Endothelial cell of umbilical vein (primary cell): ENCODE measurements at places on chromosomes 13 and 19. TPM values are rescaled to one million over a fixed set of nuclear protein-coding genes. Genes with fewer than 3 reads are reported as not detected.

GRCh38 chr13:40191186-40191980, 475.1 kb downstream of the FOXO1 start:
- no peak for DNase-seq

DNA sequence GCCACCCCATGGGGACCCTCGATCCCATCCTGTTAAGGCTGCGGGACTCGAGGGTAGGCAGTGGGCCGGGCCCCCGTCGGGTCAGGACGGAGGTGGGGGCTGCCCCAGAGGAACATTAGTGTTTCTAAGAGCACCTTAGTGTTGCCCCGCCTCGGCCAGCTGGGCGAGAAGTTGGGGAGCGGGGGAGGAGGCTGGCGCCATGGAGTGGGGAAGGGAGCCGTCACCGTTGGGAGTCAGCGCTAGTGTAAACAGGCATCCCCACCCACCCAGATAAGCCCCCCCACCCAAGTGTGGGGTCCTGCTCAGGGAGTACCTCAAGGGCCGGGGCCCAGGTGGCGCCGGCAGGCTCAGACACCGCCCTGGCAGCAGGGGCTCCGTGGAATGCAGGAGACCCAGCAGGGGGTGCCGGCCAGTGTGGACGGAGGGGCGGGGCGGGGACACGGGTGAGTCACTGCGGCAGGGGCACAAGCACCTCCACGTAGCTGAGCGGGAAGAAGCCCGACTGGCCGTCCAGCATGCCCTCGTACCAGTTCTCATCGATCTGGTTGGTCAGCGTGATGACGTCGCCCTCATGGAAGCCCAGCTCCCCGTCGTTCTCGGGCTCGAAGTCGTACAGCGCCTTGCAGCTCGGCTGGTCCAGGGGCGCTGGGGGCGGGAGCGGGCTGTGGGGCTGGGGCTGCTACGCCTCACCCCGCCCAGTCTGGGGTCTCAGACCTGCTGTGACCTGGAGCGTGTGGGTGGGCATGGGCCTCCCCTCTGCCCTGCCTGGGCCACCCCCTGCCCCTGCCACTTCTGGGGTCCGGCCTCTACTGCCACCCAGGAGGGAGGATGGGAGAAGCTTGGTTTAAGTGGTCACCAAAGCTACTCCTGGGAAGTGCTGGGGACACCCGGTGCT, 18.0 kb downstream of the MPND start:
- no peak for DNase-seq

DNA sequence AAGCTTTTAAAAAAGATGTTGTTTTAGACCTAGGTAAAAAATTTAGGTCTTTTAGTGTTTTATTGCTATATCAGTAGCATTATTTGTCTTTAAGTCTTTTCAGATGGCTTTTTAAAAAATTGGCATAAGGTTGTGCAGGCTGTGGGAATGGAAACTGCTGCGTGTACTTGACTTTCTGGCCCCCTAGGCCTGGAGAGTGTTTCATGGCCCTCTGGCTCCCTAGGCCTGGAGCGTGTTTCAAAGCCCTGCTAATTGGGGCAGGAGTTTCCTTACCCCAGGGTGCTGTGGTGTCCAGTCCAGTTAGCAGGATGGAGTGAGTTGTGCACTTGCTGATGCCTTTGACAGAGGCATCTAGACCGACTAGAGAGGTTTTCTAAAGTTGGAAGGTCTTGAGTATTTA, 23.8 kb downstream of the PRAM1 start:
- no peak for DNase-seq

DNA sequence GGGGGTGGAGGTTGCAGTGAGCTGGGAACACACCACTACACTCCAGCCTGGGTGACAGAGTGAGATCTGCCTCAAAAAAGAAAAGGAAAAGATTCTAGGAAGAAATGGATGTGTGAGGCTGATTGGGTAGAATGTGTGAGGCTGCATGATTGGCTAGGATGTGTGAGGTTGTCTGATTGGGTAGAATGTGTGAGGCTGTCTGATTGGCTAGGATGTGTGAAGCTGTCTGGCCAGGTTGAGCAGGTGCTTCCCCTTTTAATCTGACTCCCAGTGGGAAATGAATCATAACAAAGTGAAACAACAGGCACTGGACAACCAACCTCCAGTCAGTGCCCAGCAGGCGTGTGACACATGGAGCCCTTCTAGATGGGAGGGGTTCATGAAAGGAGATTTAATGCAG, 14.7 kb downstream of the C13orf46 start:
- DNase-seq = peak; percentile 90

DNA sequence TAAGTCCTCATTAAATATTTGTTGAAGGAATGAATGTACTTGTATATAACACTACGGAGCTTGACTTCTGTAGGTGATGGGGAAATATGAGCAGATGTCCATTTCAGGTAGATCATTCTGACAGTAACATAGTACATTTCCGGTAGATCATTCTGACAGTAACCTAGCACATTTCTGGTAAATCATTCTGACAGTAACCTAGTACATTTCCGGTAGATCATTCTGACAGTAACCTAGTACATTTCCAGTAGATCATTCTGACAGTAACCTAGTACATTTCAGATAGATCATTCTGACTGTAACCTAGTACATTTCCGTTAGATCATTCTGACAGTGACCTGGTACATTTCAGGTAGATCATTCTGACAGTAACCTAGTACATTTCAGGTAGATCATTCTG, 2.5 kb downstream of the PHF11 start:
- no peak for DNase-seq

ACTN4 gene
- 693 and 748 TPM in 2 replicates for total RNA-seq

ZNF808 gene
- total RNA-seq = 13.6 and 15.2 TPM in 2 replicates

DNA sequence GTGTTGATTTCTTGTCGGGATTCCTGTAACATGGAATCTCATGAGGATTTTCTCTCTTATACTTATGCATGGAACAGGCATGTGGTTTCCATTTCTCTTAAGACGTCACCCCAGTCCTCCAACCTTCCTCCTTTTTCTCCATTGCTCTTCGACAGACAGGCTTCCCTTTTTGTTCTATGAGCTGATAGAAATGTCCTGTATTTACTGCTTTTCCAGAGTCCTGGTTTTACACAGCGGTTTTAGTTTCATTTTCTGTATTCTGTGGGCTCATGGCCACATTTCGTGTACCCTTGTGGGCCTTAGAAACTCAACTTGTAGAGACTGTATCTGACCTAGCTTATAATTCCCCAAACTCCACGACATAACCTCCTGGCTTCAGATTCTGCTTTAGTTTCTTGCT, 113.1 kb downstream of the PAN3 start:
- no peak for DNase-seq

GRCh38 chr13:27455331-27455855, 5.0 kb upstream of the MTIF3 start:
- no peak for DNase-seq

LGALS7B gene
- total RNA-seq = not detected in 2 replicates

ZNF616 gene
- 8.7 and 9.1 TPM in 2 replicates for total RNA-seq

DNA sequence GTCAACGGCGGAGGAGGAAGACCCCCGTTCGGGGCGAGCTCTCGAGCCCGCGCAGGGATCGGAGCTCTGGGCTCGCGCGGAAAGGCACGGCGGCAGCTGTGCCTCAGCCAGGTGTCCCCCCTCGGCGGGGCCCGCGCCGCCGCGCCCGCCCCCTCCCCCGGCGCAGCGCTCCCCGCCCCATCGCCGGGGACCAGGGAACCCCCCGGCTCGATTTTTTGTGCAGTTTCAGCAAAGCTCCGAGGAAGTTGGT, 110.0 kb downstream of the KCNRG start:
- DNase-seq = no peak

GRCh38 chr13:26881154-26881553, 120.6 kb upstream of the GPR12 start:
- DNase-seq = no peak

IPO5 gene
- 159 and 183 TPM in 2 replicates for total RNA-seq

DNA sequence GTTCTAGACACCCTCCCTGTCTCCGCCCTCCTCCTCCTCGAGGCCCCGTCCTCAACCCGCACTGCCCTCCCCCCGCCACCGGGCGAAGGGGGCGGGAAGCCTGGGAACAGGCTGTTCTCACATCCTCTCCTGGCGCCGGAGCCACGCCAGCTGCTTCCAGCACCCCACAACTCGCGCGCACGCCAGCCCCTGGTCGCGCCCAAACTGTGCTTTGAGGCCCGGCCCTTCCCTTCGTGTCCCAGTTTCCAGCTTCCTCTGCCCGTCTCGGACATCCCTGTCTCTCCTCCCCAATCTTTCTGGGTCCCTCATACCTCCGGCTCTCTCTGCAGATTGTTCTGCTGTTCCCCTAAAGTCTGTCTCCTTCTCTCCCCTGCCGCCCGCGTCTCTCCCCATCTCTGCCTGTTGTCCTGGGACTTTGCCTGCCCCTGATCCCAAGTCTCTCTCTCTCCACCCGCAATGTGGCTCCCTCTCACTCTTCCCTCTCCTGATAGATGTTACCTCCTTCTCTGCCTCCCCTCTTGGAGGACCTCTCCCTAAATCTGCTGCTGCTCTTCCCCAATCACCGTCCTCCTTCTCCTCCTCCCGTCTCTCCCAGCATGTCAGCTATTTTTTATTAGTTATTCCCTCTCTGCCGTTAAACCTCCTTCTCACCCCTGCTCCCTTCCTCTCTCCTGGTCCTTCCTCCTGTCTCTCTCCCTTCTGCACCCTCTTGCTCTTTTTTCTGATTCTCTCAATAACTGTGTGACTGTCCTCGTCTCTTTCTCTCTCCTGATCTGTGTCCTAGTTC, 14.2 kb downstream of the DPF1 start:
- DNase-seq = peak; percentile 40

GPR4 gene
- 26.7 and 30.3 TPM in 2 replicates for total RNA-seq

DNA sequence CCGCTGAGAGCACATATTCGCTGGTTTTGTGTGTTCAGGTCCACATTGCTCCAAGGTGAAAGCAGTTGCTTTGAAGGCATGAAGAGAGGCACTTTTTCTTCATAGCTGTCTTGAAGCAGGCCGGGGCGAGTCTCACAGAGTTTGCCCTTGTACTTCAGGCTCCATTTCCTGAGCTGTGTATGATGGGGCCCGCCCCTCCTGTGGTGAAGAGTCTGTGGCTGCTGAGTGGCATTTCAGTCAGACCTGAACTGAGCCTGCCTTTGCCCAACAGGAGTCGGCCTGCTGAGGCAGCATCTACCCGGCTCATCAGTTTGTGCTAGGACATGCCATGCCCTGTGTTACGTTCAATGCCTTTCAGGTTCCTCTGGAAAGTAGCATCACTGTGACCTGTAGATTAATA, 44.4 kb upstream of the C1QTNF9 start:
- DNase-seq = no peak

DNA sequence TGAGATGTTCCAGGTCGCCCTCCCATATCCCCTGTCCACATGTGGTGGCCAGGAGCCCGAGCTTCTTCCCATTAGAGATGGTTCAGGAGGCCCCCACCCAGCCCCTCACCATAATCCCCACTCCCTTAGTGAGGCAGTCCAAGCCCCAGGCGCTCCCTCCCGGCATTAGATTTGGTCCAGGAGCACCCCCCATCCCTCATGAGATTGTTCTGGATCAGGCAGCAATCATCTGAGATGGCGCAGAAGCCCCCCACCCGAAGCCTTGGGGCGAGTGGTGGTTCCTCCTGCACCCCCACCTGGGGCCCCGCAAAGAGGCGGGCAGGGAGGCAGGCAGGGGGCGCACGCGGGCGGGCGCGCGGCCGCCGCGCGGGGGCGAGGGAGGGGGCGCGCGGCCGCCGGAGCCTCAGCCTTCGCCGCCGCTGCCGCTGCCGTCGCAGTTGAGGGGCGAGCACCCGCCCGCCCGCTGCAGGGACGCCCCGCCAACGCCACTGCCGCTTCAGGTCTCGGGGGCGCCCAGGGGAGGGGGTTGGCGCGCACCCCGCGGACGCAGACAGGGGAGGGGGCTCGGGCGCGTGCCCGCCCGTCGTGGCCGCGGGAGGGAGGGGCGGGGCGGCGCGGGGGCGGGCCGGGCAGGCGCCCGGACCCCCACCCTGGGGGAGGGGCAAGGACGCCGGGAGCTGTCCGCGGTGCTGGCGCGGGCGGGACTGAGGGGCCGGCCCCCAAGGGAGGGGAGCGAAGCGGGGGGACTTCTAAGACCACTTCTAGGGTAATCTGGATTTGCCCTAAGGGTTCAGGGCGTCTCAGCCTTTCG, 46.4 kb upstream of the SHKBP1 start:
- no peak for DNase-seq

DNA sequence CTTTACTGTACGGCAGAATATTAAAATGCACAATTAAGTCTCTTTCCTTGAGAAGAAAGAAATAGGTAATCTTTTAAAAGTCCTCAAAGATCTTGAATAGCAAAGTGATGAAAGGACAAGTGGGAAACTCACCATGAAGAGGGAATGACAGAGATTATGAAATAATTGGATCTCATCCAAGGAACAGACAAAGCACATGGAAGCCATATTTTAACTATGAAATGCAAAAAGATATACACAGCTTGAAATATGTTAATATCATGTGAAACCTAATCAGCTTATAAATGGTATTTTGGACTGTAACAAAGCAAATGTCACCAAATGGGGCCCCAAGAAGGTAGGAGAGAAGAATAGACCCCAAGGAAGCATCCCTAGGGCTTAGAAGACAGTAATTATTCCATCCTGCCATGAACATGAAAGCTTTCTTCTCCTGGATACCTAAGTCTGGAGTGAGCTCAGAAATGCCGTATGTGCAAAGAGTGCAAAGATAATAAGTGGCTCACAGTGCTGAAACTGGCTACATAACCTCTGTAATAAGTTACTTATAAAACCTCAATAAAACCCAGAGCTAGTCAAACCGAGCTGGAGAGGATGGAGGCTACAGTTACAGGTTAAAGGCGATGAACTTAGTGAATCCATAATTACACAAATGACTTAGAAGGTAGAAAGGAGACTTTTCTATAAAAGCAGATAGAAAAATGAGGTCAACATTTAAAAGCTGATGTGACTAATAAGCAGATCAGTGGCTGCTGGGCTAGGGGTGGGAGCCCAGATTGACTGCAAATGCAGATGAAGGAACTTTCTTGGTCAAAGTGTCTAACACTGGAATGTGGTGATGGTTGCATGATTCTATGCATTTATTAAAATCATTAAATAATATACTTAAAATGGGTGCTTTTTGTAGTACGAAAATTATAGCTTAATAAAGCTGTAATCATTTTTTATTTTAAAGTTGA, 34.4 kb downstream of the DCLK1 start:
- DNase-seq = no peak

DNA sequence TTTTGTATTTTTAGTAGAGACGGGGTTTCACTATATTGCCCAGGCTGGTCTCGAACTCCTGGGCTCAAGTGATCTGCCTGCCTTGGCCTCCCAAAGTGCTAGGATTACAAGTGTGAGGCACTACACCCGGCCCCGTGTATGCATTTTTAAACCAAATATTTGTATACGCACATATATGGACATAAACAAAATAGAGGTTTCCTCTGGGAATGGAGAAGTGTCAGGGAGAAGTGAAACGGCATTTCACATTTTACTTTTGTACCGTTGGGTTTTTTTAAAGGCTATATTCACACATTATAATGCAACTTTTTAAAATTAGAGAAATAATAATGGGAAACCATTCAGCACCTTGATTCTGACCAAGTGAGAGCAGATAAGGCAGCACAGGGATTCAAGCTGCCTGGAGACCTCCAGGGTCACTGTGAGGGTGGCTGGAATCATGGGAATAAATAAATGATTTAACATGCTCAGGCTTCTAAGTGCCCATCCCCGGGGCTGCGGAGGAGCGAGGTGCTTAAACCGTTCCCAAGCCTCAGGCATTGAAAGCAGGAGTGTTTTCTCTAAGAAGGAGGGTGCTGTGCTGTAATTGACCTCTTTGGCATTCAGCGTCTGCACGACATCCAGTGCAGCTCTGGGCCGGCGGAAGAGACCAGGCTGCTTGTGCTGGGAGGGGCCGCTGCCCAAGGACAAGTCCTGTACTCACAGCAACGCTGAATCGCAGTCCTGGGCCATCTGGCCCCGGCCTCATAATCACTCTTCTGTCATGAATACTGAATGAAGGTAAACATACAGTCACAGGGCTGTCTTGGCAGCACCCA, 24.7 kb downstream of the GPR42 start:
- no peak for DNase-seq
